Hematopoietic multipotent progenitor cell treated with erythropoietin and hydrocortisone succinate and interleukin-3 and kit ligand, for 6 days (in vitro differentiated cells): ENCODE measurements at places on chromosomes 6 and 20.

DNA sequence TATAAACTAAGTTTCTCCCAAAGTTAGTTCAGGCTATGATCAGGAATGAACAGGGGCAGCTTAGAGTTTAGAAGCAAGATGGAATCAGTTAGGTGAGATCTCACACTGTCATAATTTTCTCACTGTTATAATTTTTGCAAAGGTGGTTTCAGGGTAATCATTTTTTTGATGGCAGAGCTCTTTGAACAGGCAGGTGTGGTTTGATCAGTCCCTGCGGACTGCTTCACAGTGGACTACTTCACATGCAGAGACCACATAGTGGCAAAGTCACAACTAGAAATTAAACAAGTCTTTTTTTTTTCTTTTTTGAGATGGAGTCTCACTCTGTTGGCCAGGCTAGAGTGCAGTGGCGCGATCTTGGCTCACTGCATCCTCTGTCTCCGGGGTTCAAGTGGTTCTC lies 6.8 kb downstream of the MAS1 start:
- DNase-seq = no peak

GRCh38 chr6:43806758-43807227 lies 36.8 kb downstream of the VEGFA start:
- no peak for DNase-seq

DNA sequence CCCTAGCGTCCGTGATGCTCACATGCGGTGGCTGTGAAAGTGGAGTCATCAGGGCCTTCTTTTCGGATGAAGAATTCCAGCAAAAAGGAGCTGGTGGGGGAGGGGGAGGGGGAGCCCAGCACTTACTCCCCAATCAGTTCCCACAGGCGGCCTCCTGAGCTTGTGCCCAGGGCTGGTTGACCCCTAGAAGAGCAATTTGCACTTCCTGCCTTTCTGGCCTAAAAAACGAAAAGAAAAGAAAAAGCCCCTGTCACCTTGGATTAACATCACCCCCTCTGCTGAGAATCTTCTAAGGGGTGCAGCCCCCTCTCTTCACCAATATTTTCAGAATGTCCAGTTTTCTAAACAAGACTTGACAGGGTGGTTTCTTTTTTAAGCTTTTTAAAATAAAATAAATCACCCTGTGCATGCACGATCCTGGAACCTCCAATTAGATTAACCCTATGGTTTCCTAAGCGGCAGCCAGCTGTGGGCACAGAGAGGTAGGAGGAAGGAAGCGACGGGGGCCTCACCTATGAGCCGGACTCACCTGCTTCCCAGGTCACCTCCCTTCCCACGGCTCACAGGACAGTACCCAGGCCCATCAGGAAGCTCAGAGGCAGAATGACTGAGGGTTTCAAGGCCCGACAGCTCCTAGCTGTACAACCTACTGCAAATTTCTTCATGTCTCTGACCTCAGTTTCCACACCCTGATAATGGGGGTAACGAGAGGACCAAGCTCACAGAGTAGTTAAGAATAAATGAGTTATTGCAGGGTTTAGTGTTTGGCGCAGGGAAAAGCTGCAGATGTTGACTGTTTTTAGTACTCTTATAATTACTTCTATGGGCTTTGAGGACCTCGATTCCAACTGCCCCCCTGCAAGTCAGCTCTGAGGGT lies 10.5 kb upstream of the TGM2 start:
- no peak for DNase-seq

DNA sequence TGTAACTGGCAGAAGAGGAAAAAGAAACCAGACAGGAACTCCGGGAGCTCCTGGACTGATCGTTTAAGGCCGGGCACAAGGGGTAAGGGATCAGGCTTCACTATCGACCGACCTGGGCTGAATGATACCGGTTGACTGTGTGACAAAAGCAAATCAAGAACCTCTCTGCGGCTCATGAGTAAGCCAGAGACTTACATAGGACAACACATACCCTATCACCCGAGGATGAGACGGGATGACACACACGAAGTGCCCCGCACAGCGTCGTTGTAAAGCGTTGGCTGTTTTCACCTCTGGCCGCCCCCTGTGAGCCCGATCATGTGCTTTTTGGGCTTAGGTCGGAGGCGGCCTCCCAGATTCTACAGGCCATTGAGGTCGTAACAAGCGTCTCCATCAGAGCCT lies 695 bp upstream of the TGIF2 start:
- DNase-seq = peak; percentile 67

GRCh38 chr20:51354191-51354768 lies 188.2 kb downstream of the NFATC2 start:
- no peak for DNase-seq

DNA sequence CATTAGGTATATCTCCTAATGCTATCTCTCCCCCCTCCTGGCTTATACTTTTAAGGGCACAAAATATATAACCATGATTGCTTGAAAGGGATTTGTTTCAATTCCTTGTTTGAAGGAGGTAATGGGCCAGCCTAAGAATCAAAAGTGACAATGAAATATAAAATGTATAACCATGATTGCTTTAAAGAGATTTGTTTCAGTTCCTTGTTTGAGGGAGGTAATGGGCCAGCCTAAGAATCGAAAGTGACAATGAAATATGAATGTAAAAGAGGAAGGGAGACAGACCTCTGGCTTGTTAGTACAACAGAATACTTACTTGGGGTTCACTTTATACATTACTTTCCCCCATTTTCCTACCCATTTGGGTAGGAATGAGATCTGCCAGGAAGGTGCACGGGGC lies 55.5 kb downstream of the FOXC1 start:
- peak; percentile 13 for DNase-seq

GRCh38 chr6:20702366-20702765 lies 168.1 kb downstream of the CDKAL1 start:
- DNase-seq = no peak
